ENCODE measurements at places on chromosomes 4 and X.

GRCh38 chr4:62881210-62881609 lies 1528.0 kb downstream of the TECRL start:
- no peak for DNase-seq

DNA sequence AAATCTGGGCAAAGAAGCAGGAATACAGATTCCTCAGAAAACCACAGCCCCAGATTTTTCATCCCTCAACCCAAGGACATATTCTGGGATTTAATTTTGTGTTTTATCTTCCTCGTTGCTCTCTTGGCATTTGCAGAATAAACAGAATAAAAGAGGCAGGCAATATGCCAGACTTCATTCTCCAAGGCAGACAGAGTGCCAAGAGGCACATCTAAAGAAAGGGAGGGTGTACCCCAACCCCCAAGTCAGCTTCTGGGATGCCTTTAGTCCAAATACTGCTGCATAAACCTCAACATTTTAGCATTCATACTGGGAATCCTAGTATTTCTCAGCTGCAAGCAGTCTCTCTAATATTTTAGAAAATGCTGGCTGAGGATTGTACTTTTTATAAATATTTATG lies 629.2 kb downstream of the KLHL13 start:
- DNase-seq, result no peak

DNA sequence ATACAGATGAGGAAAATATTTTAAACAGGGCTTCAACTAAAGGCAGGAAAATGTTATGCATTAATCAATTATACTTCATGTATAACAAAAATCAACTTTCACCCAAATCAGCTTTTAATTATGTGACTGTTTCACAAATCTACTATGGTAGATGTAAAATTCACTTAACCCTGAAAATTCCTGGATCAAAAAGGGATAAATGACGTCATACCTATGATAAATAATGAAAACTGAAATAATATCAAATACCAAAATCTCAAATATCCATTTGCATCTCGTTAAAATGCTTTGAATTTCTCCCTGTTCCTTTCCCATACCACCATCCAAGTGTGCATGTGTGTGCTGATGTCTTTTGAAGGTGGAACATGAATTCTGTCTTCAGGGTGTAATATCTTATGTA lies 11.5 kb downstream of the S100G start:
- no peak for DNase-seq

GRCh38 chrX:42176789-42177188 lies 253.4 kb upstream of the CASK start:
- DNase-seq, result peak; percentile 45

GRCh38 chr4:53928825-53929224 lies 135.6 kb downstream of the CHIC2 start:
- DNase-seq, result no peak

GRCh38 chr4:107153228-107153627 lies 117.1 kb upstream of the DKK2 start:
- peak; percentile 72 for DNase-seq

DNA sequence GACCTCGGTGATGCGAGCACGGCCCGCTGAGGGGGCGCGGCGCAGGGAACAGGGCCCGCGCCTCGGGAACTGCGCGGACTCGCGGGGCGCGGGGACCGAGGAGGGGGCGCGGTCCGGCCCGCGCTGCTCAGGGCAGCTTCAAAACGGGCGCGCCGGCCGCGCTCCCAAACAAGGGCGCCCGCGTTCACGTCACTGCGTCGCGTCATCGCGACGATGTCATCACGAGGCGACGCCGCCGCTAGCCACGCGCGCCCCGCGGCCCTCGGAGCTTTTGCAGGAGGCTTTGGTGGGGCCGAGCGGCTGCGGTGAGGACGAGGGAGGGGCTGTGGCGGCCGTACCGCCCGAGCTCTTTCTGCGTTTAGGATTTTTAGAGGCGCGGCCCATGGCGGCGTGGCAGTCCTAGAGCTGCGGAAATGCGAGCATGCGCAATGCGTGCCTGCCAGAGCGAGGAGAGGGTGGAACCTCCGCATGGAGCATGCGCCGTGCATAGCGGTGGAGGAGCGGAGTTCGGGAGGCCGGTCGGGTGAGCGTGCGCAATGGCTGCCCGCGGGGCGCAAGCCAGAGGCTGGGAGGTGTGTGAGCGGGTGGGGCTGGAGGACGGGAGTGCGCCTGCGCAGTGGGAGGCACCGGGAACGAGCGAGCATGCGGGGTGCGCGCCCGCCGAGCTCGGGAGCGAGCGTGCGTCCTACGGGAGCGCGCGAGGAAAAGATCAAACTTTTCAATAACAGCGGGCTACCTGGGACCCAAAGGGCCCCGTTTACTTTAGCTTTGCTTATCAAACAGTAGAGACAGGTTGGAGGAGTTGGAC lies at the start of gene PPP2R3B:
PPP2R3B (minus strand) TSS at position 140 of the 808 bp plus-strand sequence. CDS start 216 bp downstream, outside the sequence.
- DNase-seq, result peak; percentile 99

DNA sequence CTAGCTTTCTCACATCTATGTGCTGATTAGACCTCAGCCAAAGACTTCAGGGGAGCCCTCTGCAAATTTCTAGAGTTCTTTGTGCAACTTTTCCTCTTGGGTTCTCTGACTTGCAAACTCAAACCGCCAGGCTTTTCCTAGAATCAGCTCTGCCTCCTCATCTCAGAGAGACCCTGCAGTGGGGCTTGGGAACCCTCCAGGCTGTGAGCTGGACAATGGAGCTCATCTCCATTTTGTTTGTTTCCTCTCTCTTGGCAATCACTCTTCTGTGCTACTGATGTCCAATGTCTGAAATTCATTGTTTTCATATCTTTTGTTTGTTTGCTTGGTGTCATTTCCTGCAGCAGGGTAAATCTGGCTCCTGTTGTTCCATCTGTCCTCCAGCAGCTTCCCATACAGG lies 33.0 kb downstream of the GYPB start:
- peak; percentile 40 for DNase-seq

DNA sequence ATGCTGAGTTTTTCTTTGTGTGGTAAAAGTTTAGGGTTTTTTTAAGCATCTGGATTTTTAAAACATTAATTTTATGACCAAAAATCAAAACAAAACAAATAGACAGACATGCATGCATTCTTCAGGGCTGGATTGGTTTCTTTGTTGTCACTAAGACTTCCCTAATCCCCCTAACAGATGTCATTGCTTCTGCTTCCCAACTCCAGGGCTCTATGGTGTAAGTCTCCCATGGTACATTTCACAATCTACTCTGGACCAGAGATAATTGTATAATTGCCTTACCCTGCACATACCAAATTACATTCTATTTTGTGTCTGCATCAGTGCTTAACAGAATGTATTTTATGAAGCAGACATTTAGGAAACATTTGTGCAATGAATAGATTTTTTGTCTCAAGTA lies 529.1 kb upstream of the SMIM31 start:
- DNase-seq, result no peak

DNA sequence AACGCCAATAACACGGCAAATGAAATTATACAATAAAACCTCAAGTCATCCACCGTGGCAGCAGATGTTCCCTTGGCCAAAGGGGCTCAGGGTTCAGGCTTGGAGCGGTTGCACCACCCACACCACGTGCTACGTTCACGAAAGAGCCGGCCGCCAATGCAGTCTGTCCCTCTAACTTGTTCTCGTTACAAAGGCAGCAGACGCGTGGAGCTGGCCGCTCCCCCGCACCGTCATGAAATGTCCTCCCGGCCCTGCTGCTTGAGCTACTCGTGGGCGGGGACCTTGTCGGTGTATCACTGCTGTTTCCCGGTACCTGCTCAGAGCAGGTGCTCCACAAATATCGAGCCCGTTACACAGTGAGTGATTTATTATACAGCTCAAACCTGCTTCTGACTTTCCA lies 36.4 kb upstream of the MAN2B2 start:
- DNase-seq, result no peak

DNA sequence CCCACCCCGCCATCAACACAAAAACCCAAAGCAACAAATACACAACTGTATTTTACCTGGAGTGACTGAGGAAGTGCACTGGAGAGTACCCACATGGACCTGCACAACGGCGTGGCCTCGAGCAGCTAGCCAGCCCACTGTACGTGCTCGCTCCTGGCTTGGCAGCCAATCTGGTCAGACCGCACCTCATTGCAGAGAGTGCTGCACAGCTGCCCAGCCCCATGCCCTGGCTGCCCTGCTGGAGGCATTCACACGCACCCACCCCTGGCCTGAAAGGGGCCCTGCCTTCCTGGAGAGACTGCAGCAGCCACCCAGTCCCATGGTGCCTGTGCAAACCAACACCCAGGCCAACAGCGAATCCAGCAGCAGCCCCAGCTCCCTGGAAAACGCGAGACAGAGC lies 116.3 kb downstream of the GALNTL6 start:
- no peak for DNase-seq

- DNase-seq, result no peak
These were observed 131.9 kb downstream of the REELD1 start for GRCh38 chr4:146346276-146346675.

DNA sequence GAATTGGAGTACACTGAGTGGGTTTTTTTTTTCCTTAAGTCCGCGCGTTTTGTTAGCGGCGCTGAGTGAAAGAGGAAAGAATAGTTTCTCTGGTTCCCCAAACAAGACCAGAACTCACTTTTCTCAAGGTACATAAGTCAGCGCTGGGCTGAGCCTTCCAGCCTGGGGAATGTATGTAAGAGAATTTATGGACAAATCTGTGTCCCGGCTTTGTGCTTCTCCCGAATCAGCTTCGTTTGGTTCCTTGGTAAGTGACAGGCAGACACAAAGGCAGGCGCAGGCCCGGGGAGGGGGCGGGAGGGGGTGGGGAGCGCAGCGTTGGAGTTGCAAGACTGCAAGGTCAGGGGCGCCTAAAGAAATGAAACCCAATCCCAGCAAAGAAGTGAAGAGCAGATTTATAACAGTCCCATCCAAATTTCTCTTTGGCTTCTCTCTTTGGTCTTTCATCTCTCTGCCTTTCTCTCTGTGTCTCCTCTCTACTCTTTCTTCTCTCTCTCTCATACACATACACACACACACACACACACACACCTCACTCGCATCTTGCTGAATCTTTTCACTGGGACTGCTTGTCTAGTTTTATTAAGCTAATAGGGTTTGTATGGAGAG lies 981 bp downstream of the TET2 start:
- DNase-seq, result peak; percentile 69

- no peak for DNase-seq
These were observed 78.5 kb downstream of the HTRA3 start for GRCh38 chr4:8348071-8348470.

DNA sequence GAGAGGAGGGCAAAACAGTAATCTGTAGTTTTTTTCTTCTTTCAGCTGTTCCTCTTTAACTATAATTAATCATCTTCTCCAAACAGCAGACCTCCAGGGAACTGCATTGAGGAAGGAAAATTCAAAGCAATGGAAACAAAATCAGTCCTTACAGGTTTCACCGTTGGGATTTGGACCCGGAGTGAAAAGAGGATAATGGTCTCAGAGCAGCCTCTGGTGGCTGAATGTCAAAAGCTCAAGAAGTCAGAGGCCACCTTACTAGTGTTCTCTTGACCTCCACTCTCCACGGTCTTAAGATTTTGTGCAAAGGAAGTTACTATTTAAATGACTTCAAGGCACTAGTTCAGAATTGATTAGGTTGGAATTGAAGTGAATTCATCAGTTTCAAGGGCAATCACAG lies 16.0 kb upstream of the MID1 start:
- DNase-seq, result peak; percentile 40

DNA sequence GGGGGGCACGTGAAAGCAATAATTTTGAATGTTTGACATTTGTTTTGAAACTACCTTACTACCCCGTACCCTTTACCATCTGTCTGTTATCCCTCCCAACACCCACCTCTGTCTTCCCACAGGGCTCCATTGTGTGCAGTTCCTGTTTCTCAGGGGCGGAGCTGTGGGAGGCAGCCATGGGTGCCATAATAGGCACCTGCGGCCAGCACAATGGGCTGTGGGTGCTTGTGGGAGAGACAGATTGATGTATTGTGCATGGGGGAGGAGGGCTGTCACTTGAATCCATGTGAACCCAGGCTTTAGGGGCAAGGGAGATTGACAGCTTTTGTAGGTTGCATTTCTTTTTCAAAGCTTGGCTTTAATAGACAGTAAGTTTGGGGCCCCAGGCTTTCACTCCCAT lies 122.6 kb upstream of the CXorf66 start:
- no peak for DNase-seq

DNA sequence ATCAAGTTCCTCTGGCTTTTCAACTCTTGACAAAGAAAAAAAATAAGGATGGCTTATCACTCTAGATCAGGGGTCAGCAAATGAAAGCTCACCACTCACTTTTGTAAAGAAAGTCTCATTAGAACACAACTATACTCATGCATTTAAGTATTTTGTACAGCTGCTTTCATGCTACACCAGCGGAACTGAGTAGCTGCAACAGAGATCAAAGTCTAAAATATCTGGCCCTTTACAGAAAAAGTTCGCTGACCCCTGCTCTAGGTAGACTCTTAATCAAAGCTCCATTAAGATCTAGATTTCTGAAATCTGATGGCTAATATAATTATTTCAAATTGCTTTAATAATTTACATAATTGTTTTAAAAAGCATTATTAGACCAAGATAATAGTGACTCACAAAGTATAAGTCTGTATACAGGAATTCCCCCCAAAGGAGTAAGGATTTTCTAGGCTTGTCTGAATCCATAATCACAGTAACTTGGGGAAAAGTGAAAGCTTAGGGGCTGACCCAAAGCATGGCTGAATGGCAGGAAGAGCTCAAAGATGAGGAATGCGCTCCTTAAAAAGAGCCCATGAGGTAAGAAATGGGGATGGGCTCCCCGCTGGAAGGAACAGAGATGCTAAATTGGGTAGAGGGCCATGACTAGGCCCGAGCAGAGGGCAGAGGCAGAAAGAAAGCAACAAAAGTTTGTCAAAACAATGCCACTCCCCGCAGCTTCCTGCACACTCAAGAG lies 140.3 kb downstream of the SH3KBP1 start:
- no peak for DNase-seq

- DNase-seq, result no peak
These were observed 1088.8 kb downstream of the ADGRL3 start for GRCh38 chr4:62288808-62289541.

DNA sequence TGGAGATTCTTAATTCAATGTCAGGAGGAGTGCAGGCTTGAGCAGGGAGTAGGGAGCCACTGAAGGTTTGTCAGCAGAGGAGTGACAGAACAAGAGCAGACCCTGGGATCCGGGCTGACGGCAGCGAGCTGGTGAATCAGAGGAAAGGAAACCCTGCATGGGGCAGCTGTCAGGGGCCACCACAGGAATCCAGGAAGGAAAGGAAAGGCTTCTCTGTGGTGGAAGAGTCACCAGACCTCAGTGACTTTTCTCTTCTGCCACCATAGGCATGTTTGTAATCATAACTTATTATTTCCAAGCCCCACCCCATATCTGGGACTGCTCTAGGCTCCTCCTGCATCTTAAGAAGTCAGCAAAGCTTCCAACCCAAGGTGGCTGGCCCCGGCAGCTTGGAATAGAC lies 150.9 kb downstream of the BCOR start:
- no peak for DNase-seq

GRCh38 chr4:2757426-2757825 lies 1.3 kb upstream of the TNIP2 start:
- no peak for DNase-seq

- no peak for DNase-seq
These were observed 47.2 kb downstream of the SYNPO2 start for GRCh38 chr4:118935819-118936218.

DNA sequence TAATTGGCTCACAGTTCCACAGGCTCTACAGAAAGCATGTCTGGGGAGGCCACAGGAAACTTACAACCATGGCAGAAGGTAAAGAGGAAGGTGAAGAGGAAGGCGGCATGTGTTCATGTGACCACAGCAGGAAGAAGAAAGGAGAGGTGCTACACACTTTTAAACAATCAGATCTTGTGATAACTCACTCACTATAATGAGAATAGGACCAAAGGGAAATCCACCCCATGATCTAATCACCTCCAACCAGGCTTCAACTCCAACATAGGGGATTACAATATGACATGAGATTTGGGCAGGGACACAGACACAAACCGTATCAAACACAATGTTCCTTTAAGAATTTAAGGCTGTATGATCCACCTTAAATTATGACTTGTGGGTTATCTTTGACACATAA lies 10.5 kb upstream of the PGM2 start:
- DNase-seq, result no peak

All from H9 (cell line).